ENCODE measurements at places on chromosomes 6 and 20.

GRCh38 chr6:138291036-138291848, 73.0 kb upstream of the PBOV1 start:
- DNase-seq: no peak

DNA sequence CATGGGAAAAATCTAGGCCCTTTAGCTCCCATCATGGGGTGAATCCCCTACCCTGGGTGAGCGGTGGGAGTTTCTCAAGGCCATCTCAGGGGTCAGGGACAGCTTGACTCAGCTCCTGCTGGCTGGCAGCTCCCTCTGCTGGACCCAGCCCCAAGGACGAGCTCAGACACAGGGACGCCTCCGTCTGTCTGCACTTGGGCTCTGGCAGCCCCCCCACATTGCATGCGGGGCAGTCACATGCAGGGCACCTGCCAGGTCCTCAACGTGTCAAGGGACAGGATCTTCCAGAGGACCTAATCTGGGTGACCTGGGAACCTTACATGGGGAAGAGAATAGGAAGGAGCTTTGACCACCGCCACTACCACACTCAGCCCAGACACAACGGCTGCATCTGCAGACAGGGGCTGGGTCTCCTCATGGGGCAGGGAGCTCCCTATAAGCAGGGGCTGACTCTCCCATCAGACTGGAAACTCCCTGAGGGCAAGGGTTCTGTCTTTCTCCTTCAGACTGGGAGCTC, 173.4 kb downstream of the MRPL14 start:
- DNase-seq: no peak

DNA sequence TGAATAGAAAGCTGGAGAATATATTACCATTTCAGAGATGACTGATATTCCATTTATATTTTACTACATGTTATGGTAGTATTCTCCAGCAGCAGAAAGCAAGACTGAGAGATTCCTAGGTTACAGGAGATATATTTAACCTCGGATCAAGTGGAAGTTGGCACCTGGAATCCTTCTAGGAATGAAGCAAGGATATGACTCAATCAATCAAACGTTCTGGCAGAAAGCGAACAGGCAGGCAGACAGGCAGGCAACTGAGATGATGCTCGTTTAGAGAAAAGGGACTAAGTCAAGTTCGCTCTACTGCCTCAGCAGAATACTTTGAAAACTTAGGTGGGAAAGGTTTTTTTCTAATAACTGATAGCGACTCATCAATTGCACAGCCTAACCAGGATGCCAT, 46.2 kb downstream of the PAK5 start:
- no peak for DNase-seq

DNA sequence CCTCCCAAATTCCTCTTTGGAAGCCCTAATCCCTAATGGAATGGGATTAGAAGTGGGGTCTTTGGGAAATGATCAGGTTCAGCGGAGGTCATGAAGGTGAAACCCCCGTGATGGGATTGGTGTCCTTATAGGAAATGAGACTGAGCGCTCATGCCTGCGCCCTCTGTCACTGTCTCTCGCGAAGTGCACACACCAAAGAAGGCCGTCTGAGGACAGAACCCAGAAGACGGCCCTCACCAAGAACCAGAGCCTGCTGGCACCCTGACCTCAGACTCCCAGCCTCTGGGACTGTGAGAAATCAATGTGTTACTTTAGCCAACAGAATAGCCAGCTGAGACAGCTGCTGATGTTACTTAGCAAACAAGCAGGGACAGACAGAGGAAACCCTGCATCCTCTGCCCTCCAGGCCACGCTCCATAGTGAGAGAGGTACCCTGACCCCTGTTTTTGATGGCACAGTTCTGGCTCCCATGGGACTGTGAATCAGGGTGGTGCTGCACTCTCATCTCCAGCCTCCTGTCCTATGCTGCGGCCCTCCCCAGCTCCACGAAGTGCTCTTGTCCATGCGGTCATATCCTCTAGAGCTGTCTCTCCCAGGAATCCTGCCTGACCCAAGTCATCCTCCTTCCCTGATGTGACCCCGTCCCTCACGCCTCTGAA, 369.3 kb downstream of the ZFAND3 start:
- DNase-seq: no peak

DNA sequence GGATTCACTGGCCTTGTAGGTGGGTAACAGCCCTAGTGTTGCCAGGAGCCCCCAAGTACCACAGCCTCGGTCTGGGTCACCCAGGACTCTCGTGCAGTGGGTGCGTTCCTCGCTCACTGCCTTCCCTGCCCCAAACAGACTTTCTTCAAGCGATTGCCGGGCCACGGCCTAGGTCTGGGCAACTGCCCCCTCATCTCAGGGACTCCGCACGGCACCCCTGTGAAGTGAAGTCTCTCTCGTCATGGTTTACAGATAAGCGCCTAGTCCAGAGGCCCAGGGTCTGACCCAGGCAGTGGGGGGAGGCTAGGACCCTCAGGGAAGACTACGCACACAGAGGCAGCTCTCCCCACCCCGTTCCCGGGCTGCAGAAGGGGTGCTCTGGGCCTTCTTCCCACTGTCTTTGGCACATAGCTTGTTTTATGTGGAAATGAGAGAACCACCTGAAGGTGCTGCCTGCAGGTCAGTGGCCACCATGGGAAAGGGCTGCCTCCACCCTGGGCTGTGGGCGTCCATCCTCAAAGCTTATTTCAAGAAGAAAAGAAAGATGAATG, 220.8 kb downstream of the ERMARD start:
- no peak for DNase-seq

DNA sequence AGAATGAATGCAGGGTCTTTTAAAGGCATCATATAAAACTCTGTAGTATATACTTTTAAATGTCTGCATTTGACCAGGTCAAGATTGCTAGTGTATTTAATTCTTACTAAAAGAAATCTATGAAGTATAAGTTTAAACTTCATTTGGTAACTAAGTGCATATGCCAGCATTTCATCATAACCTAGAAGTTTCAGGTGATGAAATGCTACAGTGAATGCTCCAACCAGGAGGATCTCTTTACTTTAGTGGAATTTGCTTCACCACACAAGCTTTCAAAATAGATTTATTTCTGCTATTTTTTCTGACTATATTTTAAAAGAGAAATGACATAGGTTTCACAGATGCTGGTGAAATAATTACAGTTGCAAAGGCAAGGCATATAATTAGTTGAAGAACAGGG, 141.9 kb downstream of the HIVEP2 start:
- no peak for DNase-seq
